Osteoblast (primary cell): ENCODE measurements at places on chromosomes 7 and 10. TPM values are rescaled to one million over a fixed set of nuclear protein-coding genes. Genes with fewer than 3 reads are reported as not detected.

Gene C10orf62
- total RNA-seq: 0.29 and 0.36 TPM in 2 replicates

Gene CACNA2D1
- total RNA-seq: 113 and 145 TPM in 2 replicates

Gene FAM25C
- not detected in 2 replicates for total RNA-seq

Gene HIBADH
- total RNA-seq: 74.8 and 76.0 TPM in 2 replicates

Gene CDH23
- under 0.01 and 0.36 TPM in 2 replicates for total RNA-seq

Gene AUTS2
- 15.2 and 17.4 TPM in 2 replicates for total RNA-seq

Gene SFTPA1
- not detected in 2 replicates for total RNA-seq

Gene TSPAN14
- 19.2 and 23.9 TPM in 2 replicates for total RNA-seq

Gene CCDC172
- total RNA-seq: not detected in 2 replicates
